Left lobe of liver (tissue), 2 donors: ENCODE measurements at places on chromosomes 6 and 20. TPM values are rescaled to one million over a fixed set of nuclear protein-coding genes. Genes with fewer than 3 reads are reported as not detected.

The SIGLEC1 gene
- total RNA-seq: 5.9 TPM

The NRN1 gene
- total RNA-seq: 1.8 TPM

The EXOC2 gene
- total RNA-seq: 7.5 TPM

The MCCD1 gene
- total RNA-seq: not detected

The CGA gene
- total RNA-seq: 0.25 TPM

The BACH2 gene
- total RNA-seq: 3.1 TPM

The TRAM2 gene
- 17.3 TPM for total RNA-seq

The CLVS2 gene
- not detected for total RNA-seq

The TOX2 gene
- 3.5 TPM for total RNA-seq

The PRDM13 gene
- total RNA-seq: not detected

The CFB gene
- 1,916 TPM for total RNA-seq

- DNase-seq: no peak
Measured at GRCh38 chr6:66489269-66489987, 782.4 kb upstream of the EYS start.

DNA sequence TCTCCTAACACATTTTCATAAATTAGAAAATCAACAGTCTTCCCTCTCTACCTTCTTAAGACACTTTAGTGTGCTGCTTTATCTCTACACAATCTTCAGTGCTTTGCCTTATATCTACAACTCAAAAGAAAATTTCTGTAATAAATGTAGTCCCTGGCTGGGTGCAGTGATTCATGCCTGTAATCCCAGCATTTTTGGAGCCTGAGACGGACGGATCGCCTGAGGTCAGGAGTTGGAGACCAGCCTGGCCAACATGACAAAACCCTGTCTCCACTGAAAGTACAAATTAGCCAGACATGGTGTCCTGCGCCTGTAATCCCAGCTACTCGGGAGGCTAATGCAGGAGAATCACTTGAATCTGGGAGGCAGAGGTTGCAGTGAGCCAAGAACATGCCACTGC is 9.7 kb upstream of the EDN1 start:
- DNase-seq: no peak

- DNase-seq: peak; percentile 4
Measured at GRCh38 chr6:108726726-108727339, 121.4 kb upstream of the ARMC2 start.

DNA sequence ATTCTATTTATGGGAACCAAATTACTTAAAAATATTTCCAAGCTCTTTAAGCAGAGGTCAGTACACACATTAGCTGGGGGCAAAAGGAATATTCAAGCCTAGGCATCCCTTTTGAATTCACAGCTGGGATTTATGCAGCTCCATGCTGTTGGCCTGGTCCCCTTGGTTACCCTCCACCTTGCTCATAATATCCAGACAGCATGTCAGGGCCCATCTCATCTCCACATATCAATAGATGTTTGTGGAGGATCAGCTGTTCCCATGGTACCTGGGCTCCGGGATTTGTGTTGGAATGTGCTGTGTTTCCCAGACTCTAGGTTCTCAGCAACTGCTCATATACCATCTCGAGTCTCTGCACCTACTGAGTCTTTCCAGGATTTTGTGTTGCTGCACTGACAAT is 534.8 kb downstream of the BMP2 start:
- no peak for DNase-seq

- peak; percentile 15 for DNase-seq
Measured at GRCh38 chr6:11795403-11795802, 16.8 kb upstream of the ADTRP start.

DNA sequence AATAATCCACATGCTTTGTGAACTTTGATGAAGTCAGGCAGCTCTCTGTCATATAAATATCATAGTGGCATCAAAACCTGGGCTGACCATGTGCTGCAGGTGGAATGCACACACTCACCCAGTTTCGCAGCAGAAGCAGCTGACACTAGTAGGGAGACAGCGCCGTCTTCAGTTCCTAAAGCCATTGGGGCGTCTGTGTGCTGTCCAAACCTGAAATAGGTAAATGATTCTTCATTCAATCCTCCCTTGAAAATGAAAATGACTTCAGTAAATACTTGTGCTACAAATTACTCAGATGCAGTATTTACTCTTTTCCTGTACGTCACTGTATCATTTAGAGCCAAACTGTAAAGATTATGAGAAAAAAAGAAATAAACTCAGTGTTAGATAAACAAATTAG is 127.5 kb downstream of the EYA4 start:
- DNase-seq: no peak

DNA sequence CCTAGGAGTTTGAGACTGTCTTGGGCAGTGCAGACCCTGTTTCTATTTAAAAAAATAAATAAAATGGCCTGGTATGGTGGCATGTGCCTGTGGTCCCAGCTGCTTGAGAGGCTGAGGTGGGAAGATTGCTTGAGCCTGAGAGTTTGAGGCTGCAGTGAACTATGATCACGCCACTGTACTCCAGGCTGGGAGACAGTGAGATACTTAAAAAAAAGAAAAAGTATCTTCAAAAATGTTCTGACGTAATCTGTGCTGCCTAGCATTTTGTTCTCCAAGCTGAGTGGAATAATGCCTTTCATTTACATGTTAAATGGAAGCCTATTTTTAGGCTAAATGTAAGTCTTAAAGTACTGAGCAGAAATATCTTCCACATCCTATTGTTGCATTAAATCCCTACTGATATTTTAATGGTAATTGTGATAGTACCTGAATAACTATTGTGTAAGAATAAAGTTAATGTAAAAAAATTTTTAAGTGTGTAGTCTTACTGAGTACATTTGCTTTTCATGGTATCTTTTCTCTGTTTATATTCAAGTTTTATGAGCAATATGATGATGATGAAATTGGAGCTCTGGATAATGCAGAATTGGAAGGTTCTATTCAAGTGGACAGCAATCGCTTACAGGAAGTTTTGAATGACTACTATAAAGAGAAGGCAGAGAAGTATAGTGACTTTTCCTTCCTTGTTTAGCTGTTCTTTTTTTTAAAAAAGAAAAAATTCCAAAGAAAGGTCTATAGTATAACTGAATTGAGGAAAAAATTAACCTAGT is 4.2 kb upstream of the ZC2HC1B start:
- DNase-seq: no peak

- DNase-seq: no peak
Measured at GRCh38 chr6:37913210-37913609, 93.7 kb downstream of the ZFAND3 start.

GRCh38 chr6:152566103-152566875 is 70.9 kb downstream of the SYNE1 start:
- DNase-seq: no peak

GRCh38 chr6:34390531-34391472 is 1.7 kb downstream of the NUDT3 start:
- peak; percentile 72 for DNase-seq

DNA sequence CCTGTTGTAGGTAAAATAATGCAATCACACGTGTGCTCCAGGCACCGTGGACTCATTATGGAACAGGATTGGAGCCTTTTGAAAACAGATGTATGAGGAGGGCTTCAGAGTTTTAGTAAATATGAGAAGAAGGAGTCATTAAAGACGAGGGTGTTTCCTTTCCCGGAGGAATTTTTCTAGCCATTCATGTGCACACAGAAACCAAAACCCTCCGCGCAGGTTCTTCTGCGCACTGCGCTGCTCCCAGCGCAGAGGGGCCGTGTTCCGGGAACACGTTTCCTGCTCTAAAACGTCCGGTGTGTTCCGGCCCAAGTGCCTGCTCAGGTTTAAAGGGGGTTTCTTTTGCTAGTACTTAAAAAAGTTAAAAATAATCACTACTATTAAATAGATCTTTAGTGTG is 11.6 kb downstream of the GPR31 start:
- no peak for DNase-seq

DNA sequence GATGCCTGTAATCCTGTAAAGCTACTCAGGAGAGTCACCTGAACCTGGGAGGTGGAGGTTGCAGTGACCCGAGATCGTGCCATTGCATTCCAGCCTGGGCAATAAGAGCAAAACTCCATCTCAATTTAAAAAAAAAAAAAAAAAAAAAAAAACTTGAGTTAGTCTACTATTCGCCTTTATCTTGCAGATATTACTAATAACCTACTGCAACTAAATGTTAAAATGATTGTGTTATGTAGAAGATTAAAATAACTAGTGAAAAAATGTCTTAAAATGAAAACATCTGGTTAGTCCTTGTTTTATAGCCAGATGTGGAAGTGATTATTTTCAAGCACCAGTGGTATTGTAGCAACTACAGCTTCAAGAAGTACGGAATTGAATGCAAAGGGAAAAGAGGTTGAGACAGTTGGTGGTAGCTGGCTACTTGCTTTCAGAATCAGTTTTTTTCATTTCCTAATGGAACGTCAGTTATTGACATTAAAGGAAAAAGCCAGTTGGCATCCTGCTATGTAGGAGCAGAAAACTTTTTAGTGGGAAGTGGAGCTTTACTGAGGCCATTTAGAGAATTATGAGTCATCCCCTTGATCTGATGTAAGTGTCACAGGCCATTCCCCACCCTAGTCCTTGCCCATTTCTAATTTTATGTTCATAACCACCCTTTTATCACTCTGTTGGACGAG is 43.8 kb upstream of the DYNLRB1 start:
- no peak for DNase-seq

- DNase-seq: no peak
Measured at GRCh38 chr20:53071833-53072232, 99.7 kb downstream of the TSHZ2 start.

DNA sequence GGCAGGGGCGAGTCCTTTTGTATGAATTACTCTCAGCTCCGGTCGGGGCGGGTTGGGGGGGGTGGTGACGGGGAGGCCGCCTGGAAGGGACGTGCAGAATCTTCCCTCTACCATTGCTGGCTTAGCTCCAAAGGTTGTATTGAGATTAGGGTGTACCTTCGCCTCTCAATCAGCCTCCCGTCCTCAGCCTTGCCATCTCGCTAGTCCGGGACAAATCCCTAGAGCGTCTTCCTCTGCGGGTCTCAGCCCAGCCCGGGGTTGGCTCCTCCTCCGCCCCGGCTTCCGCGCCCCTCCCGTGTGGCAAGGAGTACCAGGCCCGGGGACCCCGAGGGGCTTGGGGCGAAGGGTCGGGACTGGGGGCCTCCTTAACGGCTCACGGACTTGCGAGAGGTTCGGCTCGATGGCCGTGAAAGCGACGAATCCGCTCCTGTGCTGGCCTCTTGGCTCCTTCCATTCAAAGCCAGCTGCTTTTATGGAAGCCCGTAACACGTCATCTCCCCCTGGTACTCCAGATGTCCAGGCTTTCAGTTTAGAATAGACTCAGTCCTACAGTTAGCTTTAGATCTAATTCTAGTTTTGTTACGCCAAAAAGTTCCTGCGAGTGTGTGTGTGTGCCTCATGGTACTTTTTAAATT is 636 bp upstream of the EEF1A1 start:
- DNase-seq: no peak

GRCh38 chr20:57596998-57597939 is 23.0 kb downstream of the ZBP1 start:
- DNase-seq: peak; percentile 75

- no peak for DNase-seq
Measured at GRCh38 chr6:90730151-90730673, 143.3 kb upstream of the MAP3K7 start.

- DNase-seq: no peak
Measured at GRCh38 chr20:20102716-20103258, 50.5 kb downstream of the CFAP61 start.

- DNase-seq: no peak
Measured at GRCh38 chr6:3906846-3907151, 57.6 kb downstream of the FAM50B start.

- no peak for DNase-seq
Measured at GRCh38 chr6:129390900-129391299, 319.1 kb downstream of the ARHGAP18 start.

DNA sequence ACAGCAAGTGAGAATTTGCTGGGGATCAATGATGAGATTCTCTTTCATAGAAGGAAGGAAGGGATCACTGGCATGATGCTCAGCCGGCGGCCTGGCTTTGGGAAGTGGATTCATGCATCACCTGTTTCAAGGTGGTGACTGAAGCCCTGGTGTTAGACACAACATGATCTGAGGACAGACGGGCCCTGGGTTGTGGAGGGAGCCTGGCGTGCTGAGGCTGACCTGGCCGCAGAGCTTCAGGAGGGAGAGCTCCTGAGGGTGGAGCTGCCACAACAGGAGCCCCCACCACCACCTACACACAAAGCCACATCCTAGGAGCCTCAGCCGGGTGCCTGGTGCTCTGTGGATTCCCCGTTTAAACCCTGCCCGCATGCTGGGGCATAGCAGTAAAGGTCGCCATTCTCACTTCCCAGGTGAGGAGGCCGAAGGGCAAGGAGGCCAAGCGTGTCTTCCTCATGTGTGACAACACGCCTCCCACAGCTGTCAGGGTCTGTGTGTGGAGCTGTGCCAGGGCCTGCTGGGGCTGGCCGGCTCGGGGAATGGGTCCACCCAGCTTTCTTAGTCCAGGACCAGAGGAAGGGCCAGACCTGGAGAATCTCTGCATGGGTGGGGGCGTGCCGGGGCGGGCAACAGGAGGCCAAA is 107.0 kb downstream of the ERMARD start:
- DNase-seq: peak; percentile 30

- no peak for DNase-seq
Measured at GRCh38 chr6:166575205-166575604, 11.3 kb downstream of the RAMACL start.

GRCh38 chr6:71733970-71734899 is 152.1 kb upstream of the RIMS1 start:
- no peak for DNase-seq

- DNase-seq: no peak
Measured at GRCh38 chr6:38573801-38574395, 65.8 kb downstream of the BTBD9 start.

GRCh38 chr20:25197183-25197869 is 1.8 kb downstream of the ENTPD6 start:
- no peak for DNase-seq
